ENCODE measurements at places on chromosomes 11 and 22.

DNA sequence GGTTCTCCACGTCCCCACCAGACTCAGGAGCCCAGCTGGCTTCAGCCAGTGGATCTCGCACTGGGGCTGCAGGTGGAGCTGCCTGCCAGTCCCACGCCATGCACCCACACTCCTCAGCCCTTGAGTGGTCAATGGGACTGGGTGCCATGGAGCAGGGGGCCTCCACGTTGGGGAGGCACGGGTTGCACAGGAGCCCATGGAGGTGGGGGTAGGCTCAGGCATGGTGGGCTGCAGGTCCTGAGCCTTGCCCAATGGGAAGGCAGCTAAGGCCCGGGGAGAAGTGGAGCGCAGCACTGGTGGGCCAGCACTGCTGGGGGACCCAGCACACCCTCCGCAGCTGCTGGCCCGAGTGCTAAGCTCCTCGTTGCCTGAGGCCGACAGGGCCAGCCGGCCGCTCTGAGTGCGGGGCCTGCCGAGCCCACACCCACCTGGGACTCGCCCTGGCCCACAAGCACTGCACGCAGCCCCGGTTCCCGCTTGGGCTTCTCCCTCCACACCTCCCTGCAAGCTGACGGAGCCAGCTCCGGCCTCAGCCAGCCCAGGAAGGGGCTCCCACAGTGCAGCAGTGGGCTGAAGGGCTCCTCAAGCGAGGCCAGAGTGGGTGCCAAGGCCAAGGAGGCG, 258.5 kb upstream of the PDGFD start:
- no peak for DNase-seq

DNA sequence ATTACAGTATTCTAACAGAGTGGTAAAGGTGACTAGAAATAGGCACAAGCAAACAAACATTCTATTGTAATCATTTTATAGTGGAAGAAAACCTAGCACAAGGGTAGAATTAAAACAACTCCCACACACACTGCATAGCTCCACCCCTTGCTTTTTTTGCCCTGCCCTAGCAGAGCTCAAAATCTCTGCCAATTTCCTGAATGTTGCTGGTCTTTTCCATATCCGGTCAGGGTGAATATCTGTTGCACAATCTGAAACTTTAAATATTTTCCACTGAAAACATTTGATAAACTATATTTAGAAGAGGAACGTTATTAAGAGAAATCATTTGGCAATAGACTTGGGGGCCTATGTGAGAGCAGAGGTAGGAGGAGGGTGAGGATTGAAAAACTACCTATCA, 2.7 kb downstream of the SPA17 start:
- no peak for DNase-seq

- no peak for DNase-seq
These were observed 144.6 kb downstream of the NECTIN1 start for GRCh38 chr11:119584193-119585042.

GRCh38 chr11:71179877-71180605, 72.3 kb downstream of the SHANK2 start:
- DNase-seq: no peak

DNA sequence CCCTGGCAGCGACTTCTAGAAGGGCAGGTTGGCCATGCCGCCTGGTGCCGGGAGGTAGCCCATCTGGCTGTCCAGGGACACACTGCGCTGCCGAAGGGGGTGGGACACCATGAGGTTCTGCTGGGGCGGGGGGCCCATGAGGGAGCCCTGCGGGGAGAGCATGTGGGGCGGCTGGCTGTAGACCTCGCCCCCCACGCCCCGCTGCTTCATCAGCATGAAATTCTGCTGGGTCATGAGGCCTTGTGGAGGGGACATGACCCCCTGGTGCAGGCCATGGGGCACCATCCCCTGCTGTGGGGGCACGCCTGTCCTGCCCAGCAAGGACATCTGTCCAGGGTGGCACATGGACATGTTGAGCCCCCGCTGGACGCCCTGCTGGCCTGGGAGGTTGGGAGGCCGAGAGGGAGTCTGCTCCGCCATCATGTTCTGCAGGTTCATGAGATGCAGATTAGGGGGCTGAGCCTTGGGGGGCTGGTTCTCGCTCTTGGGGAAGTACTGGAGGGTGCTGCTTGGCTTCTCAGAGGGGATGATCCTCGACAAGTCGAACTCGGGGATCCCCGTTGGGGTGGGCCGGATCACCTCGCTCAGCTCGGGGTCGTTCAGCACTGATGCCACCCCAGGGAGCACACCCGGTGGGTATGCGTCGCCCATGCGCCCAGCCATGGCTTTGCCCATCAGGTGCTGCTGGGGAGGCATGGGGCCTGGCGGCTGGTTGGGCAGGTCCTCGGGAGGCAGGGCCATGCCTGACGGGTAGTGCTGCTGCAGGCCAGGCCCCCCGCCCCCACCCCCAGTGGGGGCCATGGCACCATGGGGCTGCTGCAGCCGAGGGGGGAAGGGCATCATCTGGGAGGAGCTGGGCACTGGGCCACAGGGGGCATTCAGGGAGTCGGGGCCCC, 15.0 kb downstream of the CXCR5 start:
- no peak for DNase-seq

GRCh38 chr22:22853713-22854112, 33.9 kb upstream of the IGLL5 start:
- no peak for DNase-seq

DNA sequence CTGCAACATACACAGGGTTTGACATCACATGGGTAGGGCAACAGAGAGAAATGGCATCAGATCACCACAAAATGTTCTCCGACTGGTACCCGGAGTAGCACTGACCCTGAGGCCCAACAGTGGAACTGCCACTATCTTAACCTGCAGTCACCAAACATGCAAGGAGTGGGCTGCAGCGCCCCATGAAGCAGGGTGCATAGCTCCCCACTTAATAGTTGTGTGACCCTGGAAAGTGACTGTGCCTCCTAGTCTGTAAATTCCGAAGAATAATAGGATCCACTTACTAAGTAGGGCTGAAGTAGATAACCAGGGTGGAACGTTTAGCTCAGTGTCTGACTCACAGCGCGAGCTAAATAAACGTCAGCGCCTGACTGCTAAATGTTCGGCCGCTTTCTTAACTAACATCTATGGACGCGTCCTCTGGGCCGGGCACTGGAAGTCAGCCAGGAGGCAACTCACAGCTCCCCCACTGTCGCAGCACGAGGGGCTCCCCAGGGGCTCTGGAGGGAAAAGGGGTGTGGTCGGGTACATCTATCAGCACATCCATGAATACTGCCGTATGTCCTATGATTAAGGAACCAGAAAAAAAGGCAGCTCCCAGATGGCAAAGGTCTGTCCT, 777 bp downstream of the LTO1 start:
- no peak for DNase-seq

- no peak for DNase-seq
These were observed 37.7 kb downstream of the DHCR7 start for GRCh38 chr11:71410363-71410966.

DNA sequence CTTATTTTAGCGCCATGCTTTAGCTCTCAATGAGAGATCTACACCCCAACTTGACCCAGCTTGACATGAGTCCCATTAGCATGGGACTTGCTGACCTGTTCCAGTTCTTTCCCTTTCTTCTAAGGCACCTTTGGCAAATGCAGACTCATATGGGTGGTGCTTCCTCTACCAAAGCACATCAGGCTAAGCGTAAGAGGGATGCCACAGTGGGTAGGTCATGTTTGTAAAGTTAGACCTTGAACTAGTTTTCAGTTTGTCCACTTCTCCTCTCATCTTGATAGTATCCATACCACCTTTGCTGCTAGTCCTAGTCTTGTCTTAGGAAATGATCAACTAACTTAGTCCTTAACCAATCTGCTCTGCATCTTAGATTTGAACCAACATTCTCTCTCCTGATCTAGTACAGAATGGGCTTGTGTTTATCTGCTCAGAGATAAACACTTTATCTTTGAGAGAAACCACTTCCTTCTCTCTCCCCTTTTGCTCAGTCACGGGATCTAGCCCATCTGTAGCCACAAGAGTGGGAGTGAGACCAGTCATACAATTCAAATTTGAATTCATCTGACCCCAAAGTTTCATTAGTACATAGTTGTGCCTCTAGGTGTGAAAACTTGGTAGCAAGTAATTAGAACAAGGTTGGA, 72.1 kb upstream of the CD44 start:
- no peak for DNase-seq
